Placental epithelial cell (primary cell): ENCODE measurements at places on chromosomes 4 and X. TPM values are rescaled to one million over a fixed set of nuclear protein-coding genes. Genes with fewer than 3 reads are reported as not detected.

The F8A1 gene
- 4.3 and 7.9 TPM in 2 replicates for total RNA-seq

The WNK3 gene
- 4.6 and 4.7 TPM in 2 replicates for total RNA-seq

The ANXA10 gene
- not detected in 2 replicates for total RNA-seq

The DMD gene
- 13.0 and 21.5 TPM in 2 replicates for total RNA-seq

The BANK1 gene
- total RNA-seq: 0.33 and 0.39 TPM in 2 replicates

The CXXC4 gene
- 0.11 and 0.39 TPM in 2 replicates for total RNA-seq

The GAGE12G gene
- total RNA-seq: not detected in 2 replicates

The ANKRD37 gene
- total RNA-seq: 15.7 and 26.5 TPM in 2 replicates

The MAGEA1 gene
- not detected in 2 replicates for total RNA-seq
